BE2C (cell line): ENCODE measurements at places on chromosomes 5 and 9.
A peak's percentile ranks its signal among the peaks of the same experiment; 100 is the strongest.

GRCh38 chr9:38154501-38155421, 85.7 kb upstream of the SHB start:
- DNase-seq = peak; percentile 46

GRCh38 chr5:100479079-100479688, 56.0 kb upstream of the FAM174A start:
- DNase-seq = peak; percentile 15

- DNase-seq = no peak
Observed at GRCh38 chr5:68220914-68221313, 5.4 kb downstream of the PIK3R1 start.

DNA sequence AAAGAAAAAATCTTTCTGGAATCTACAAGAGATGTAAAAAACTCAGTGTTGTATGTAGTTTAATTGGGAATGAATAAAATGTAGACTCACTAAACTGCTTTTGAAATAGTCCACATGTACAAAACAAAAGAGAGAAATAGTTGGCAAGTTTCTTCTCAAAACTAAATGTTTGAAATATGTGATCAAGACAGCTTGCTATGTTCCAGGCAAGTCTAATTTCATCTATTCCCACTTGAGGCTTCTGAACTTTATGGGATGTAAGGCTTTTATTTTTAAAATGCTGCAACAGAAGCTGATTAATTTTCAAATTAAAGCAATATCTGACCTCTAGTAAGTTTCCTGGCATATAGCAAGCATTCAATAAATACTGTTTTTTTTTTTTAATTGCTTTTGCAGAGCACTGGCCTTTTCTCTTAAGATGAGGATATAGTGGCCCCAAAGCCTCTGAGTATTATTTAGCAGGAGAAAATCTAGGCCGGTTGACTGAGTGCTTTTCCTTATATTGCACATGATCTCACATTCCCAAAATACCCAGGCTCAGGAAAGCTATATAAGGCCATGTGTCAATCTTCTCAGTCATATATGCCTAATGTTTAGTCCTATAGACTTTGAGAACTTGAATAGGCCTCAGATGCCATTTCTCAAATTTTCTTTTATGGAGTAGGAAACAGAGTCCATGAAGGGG, 183.2 kb downstream of the NTRK2 start:
- DNase-seq = no peak

DNA sequence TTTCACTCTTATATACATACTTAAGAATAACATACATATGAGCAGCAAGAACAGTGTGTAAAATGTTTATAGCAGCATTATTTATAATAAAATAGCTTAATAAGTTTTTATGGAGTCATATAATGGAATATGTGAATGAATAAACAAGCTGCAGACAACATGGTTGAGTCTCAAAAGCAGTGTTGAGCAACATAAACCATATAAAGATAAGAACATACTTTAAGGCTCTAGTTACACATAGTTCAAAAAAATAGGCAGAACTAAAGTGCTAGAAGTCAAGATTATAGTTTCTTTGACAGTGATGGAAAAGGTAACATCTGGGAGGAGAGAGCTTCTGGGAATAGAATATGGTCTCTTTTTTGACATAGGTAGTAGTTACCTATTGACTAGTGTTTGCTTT, 53.7 kb upstream of the ADAMTS19 start:
- DNase-seq = no peak

GRCh38 chr9:77751341-77752091, 103.4 kb upstream of the GNA14 start:
- DNase-seq = peak; percentile 72

DNA sequence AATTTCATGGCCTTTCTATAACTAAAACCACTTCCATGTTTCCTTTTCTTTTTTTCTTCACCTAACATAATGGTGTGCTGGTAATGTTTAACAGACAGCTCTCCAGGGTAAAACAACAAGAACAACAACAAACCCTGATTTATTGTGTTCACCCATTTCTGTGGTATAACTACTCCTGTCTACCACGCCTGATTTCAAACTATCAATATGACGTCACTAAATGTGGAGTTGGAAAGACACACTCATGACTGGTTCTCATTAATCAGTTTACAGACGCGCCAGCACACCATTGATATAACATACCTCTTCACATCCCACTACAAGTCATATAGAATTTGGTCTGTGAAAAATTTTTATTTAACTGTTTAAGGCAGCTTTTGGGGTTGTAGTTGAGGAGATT, 142.9 kb downstream of the ARRDC3 start:
- no peak for DNase-seq
